ENCODE measurements at places on chromosomes 1 and 21.

DNA sequence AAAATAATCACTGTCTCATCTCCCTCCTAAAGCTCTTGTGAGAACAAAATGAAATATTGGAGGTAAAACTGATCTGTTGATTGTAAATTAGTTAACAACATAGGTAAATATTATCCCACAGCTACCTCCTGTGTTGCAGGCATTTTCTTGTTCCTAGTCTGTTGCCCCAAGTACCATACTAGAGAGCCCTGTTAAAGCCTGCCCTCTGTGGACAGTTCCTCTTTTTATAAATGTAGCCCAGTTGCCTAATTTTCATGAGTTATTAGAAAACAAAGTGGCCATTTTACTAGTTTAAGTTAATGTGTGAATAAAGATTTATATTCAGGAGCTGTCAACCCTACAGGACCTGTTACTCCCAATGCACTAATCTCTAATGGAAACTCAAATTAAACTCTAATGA, 180.0 kb upstream of the KCND3 start:
- no peak for DNase-seq

- DNase-seq, result no peak
These were observed 18.9 kb upstream of the BTG2 start for GRCh38 chr1:203286161-203286984.

- DNase-seq, result no peak
These were observed 81.4 kb downstream of the CYYR1 start for GRCh38 chr21:26491663-26492062.

DNA sequence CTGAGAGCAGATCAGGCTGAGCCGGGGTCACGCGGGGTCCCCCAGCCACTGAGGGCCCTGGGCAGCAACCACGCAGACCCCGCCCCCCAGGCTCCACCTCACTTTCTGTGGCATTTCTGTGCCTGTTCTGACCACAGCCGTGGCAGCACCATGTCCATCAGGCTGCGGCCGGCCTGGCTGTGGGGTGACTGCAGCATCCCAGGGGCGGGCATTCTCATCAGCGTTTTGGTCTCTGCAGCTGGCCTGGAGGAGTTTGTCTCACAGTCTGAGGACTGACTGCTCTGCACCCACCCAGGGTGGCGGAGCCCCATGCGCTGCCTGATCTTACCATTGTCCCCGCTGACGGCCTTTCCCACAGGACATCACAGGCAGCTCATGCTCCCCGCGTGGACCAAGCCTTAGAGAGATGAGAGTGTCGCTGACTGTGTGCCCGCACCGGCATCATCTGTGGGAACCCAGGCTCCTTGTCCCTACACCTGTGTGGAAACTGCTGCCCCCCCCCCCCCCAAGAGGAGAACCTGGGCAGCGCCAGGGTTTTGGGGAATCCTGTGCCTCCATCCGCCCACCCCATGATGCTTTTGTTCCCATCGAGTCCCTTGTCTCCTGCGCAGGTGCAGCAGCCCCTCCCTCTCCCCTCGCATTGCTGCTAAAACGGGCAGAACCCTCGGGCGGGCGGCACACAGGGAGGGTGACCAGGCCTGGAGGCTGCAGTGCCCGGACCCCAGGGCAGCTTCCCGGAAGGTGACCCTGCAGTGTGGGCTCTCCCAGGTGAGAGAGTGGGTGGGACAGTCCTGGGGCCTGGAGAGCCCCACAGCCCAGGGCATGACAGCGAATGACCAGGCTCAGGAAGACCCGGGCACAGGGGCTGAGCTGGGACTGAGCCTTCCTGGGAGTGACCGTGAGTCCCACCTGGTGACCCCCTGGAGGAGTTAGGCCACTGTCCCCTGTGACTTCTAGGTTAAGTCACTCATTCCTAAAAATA, 1.8 kb downstream of the KRTAP10-1 start:
- no peak for DNase-seq

- no peak for DNase-seq
These were observed 854 bp downstream of the CNTN2 start for GRCh38 chr1:205043866-205044265.

GRCh38 chr1:47207803-47208373, 18.1 kb upstream of the PDZK1IP1 start:
- no peak for DNase-seq

DNA sequence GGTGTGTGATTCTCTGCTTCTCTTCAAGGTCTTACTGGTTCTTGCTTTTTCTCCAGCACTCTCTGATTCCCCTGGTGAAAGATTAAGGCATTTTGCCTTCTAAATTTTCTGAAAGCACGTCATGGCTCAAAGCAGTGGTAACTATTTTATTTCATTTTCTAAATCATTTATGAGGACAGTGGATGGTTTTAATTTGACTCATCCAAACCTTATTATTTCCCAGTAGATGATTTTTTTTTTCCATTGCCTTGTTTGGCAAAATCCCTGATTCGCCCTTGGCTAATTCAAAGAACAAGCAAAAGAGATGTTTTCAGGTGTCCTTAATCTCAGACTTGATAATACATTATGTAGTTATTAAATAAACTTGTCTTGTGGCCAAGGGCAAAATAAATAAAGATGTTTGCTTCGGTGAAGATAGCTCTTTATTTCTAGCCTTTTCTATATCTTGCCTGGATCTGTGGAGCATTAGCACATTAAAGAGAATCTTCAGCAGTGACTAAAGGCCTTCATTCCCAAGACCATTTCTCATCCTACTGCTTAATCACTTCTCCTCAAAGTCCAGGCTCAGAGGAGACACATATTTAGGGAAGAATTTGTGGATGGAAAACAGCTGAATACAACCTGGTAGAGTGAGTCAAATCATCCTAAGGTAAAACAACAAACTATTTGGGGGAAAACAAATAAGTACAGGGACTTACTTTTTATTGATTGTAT, 359.8 kb downstream of the DUSP10 start:
- DNase-seq, result no peak

DNA sequence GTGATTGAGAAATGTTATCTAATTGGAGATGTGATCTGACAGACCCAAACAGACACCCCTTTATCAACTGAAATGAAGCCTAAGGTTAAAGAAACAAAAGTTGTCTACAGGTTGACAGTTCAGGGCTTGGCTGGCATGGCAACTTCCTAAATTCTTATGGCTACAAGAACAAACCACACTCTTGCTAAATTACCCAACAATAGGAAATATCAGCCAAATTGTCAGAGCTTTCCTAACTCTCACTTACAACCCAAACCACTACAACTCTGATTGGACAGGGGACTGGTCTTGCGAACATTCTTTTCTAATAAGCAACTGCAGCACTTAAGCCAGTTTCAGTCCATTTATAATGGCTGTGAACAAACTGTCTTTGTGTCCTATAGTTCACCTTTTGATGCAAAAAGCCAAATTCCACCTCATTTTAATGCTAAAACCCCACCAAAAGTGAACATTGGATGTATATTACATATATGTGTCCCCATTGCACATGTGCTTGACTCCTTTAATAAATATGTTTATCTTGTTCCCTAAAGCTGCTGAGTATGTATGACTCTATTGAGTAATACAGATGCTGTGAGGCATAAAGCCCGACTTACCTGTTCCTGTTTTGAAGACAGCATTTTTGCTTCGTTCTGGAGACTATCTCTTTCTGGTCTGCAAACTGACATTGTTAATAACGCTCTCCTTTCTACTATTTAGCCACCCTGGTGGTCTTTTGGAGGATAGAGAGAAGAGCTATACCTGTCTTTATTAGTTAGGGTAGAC, 101.3 kb upstream of the HMCN1 start:
- no peak for DNase-seq

GRCh38 chr1:92851729-92852128, 19.9 kb downstream of the RPL5 start:
- DNase-seq, result no peak

DNA sequence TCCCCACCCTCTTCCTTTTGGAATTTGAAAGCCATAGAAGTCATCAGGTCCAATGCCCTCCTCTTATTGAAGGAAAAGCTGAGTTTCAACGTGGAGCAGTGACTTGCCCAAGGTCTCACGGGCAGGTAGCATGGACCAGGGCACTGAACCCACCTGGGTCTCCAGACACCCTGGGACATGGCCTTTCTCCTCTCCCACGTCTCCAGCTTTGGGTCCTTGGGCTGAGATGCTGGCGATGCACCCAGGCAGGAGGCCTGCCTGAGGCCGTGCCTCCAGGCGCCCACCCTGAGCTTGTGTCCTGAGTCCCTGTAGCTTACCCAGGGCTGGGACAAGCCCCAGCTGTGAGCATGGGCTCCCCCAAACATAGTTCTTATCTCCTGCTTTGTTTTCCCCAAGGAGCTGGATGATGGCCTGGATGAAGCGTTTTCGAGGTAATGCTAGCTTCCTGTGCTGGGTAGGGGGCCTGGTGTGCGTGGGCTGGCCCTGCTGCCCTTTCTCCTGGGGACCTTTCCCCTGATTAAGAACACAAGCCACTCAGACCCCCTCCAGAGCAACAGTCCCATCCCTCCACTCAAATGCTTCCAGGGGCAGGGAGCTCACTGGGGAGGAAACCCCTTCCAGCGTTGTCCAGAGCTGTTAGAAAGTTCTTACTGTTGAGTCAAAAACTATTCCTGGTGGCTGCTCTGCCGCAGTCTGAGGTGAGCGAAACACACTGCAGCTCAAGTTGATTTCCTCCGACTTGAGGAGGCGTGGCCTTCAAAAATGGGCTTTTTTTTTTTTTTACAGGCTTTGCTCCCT, 21.6 kb downstream of the LDLRAP1 start:
- no peak for DNase-seq

- no peak for DNase-seq
These were observed 132.2 kb downstream of the PTGER3 start for GRCh38 chr1:70915258-70916033.

DNA sequence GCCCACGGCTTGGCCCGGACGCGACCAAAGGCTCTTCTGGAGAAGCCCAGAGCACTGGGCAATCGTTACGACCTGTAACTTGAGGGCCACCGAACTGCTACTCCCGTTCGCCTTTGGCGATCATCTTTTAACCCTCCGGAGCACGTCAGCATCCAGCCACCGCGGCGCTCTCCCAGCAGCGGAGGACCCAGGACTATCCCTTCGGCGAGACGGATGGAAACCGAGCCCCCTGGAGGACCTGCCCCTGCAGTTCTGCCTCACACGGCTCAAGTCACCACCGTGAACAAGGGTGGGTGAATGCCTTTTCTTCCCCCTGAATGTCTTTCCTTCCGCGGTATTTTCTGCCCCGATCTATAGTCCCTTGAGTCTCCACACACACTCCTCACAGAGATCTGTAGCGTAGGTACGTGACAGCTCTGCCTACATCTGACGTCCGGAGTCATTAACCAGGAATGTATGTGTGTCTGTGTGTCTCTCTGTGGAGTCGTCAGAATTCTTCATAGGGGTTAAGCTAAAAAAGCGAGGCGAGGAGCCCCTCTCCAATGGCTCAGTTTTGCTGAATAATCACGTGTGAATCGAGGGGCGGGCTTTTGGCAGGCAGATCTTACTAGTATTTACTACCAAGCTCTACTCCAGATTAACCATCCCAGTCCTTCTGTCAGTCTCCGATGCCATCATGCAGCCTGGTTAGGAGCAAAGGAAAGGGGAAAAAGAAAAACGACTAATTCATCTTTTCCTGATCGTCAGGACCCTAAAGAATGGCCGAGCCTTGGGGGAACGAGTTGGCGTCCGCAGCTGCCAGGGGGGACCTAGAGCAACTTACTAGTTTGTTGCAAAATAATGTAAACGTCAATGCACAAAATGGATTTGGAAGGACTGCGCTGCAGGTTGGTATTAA, at the start of gene CDKN2C:
CDKN2C (plus strand) TSS at position 635 of the 898 bp plus-strand sequence; CDS start at position 759, 124 bp downstream.
- no peak for DNase-seq

GRCh38 chr1:228862542-228863505, 127.5 kb downstream of the RHOU start:
- no peak for DNase-seq

DNA sequence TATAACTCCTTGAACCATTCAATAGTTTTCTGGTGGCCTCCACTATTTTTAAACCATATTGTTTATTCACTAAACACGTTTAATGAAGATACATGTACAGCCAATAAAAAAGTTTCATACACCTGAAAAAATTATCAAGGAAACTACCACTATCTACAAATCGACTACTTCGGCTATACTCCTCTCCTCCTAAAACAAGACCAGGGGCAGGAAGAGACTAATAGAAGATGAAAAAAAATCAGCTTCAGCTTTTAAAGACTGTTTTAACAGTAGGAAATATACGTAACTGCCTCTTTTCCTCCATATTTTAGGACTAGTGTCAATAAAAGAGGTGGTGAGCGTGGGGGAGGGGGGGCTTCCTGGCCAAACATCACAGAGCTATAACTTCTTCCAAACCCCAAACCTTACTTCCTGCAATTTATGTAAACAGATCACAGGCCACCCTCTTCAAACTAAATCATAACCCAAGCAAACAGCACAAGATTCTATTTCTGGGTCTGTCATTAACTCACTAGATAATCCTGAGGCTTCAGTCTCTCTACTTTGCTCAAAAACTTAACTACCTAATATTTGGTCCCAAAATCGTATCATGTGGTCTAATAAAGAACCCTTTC, 15.1 kb downstream of the FOXJ3 start:
- DNase-seq, result no peak

DNA sequence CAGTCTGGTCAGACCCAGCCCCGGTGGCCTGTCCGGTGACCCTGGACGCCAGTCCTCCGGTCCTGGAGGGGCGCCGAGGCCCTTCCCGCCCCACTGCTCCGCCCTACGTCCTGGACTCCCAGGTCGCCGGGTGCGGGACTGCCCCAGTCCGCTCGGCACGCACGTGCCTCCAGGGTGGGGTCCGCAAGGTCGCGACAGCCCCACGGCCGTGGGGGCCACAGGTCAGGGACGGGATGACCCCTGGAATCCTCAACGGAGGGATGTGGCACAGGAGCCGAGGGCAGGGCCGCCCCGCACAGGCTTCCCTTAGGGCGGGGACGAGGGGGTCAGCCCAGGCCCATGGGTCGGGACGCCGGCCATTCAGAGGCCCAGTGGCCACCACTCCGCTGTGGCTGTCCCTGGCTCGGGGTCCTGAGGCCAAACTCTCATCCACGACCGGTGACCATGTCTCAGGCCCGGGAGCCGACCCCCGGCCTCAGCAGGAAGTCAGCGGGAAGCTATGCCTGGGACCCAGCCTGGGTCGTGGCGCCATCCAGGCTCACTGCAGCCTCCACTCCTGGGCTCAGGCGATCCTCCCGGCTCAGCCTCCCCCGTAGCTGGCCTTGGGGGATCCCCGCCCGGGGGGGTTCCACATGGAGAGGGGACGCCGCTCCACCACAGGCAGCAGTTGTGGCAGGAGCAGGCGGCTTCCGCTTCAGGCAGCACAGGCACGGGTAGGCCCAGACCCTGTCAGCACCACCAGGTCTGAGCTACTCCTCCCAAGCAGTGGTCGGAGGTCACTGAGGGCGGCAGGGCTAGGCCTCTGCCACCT, 599 bp upstream of the TMEM240 start:
- DNase-seq, result no peak

- no peak for DNase-seq
These were observed 3.2 kb downstream of the PPP1R12B start for GRCh38 chr1:202351725-202352124.

DNA sequence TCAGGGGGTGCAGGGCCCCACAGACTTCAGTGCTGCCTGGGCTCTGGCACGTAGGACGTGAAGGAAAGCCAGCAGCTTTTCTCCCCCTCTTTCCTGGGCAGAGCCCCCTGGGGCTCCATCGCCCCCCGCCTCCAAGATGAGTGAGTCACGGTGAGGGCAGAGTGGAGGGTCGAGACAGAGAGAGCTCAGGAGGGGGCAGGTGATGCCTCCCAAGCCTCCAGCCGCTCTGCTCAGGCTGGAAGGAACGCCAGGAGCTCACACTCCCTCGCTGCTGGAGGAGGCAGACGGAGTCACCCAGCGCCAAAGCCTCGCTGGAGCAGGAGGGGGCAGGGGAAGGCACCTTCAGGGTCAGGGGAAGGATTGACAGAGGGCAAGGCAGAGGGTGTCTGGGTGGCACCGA, 119.5 kb downstream of the CASZ1 start:
- no peak for DNase-seq
